ENCODE measurements at places on chromosomes 4 and X. TPM values are rescaled to one million over a fixed set of nuclear protein-coding genes. Genes with fewer than 3 reads are reported as not detected.

MTMR8 gene
- total RNA-seq = not detected

OPRPN gene
- total RNA-seq = not detected

FREM3 gene
- total RNA-seq = not detected

STPG2 gene
- total RNA-seq = not detected

DMRTC1 gene
- total RNA-seq = not detected

P2RY4 gene
- not detected for total RNA-seq

RRH gene
- total RNA-seq = not detected

PDZD4 gene
- total RNA-seq = 1.1 TPM

JCHAIN gene
- not detected for total RNA-seq

RWDD4 gene
- 12.6 TPM for total RNA-seq

CYTL1 gene
- total RNA-seq = not detected

DMP1 gene
- not detected for total RNA-seq

Measured in cardiac atrium fibroblast (primary cell).